Left colon (tissue), 2 donors: ENCODE measurements at places on chromosomes 11 and 22.

DNA sequence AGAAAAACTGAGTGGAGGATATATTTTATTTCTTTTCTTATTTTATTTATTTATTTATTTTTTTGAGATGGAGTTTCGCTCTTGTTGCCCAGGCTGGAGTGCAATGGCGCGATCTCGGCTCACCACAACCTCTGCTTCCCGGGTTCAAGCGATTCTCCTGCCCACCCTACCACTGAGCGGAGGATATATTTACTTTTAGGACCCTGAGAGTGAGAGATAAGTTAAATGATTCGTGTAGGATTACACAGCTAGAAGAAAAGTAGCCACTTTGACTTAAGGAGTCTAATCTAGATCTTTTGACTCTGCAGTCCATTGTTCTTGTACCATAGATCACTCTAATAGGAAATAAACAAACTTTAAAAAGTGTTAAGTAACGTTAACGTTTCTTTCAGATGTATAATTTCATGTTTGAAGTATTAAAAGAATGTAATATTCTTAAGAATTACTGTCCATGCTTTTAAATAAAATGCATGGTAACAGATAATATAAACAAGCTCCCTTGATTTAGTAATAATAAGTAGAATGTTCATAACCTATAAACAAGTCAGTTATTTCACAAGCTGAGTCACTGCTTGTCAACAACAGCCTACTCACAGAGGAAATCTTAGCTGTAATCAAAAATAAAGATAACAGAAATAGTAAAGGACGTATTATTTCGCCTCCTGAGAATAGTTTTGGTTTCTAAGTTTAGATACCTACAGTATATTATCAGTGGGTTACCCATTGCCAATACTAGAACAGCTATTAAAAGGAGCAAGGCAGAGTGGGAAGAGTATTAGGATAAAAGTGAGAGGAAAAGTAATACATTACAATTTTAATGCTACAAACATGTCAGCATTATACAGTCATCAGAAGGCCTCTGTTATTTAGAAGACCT is 18.6 kb downstream of the USP47 start:
- DNase-seq: no peak

GRCh38 chr22:48436201-48436931 is 1391.3 kb downstream of the BRD1 start:
- no peak for DNase-seq

GRCh38 chr11:100632941-100633452 is 54.1 kb upstream of the ARHGAP42 start:
- peak; percentile 41 for DNase-seq

DNA sequence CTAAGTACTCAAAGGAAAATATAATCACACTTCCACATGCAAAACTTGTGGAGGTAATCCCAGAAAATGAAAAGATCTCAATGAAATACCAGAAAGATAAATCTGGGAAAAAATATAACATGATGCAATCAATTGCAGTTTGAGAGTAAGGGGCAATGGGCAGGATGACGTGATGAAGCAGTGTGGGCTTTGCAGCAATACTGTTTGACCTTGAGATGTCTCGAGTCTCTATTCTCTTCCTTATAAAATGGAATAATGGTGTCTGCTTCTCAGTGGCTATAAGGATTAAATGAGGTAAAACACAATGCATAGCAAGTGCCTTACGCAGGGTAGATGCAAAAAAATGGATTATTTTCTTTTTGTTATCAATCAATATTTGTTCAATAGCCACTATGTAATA is 447.5 kb downstream of the BUD13 start:
- no peak for DNase-seq
